ENCODE measurements at places on chromosomes 2 and 18.

- no peak overlapping the region for H3K4me3 ChIP-seq
- H3K27me3 ChIP-seq: no peaks in the 10 kb centered on the region
- H3K27ac ChIP-seq: no peak overlapping the region
- no peak for DNase-seq
- H3K4me1 ChIP-seq: peaks cover 5% of the 10 kb centered on the region
Measured at GRCh38 chr2:203798296-203799087, 69.1 kb upstream of the CTLA4 start.

DNA sequence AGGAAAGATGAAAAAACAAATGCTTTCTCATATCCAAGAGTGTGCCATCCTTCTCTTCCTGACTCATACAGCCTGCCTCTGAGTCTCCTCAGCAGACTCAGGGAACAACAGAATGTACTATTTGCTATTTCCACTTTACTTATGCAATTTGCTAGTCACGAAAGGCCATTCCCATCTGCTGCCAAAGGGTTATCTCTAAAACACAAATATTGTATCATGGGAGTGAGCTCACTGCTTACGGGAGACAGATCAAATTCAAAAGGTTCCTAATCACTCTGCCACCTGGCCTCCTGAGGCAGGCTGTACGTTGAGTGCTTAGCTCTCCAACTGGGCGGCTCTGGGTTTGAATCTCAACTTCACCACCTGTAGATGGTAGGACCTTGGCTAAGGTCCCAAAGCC is 92.0 kb downstream of the GAREM1 start:
- no peak overlapping the region for H3K27ac ChIP-seq
- H3K27me3 ChIP-seq: no peaks in the 10 kb centered on the region
- DNase-seq: no peak
- no peak overlapping the region for H3K4me3 ChIP-seq
- no peaks in the 10 kb centered on the region for H3K4me1 ChIP-seq

- no peak overlapping the region for H3K4me3 ChIP-seq
- H3K27ac ChIP-seq: no peak overlapping the region
- no peak for DNase-seq
Measured at GRCh38 chr2:219962801-219963200, 335.4 kb downstream of the SLC4A3 start.

- H3K36me3 ChIP-seq: no peaks in the 10 kb centered on the region
- no peak overlapping the region for H3K27ac ChIP-seq
- no peak overlapping the region for H3K4me3 ChIP-seq
- H3K27me3 ChIP-seq: peaks cover 32% of the 10 kb centered on the region
Measured at GRCh38 chr2:69131983-69132675, 119.2 kb downstream of the ANTXR1 start.

DNA sequence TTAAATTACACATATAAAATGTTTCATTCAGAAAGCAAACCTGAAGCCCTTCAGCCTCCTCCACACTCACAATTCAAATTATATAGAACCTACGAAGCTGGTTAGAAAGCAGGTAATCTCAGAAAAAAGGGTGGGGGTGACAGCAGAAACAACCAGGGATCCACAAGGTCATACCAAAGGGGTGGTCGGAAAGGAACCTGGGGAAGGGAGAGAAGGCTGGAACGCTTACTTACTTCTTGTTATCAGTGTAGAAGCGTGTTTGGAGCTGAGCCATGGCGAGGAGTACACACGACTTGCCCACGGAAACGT is 316 bp downstream of the WDR12 start:
- peaks cover 28% of the 10 kb centered on the region for H3K4me1 ChIP-seq
- peak overlapping the region; percentile 98 for H3K27ac ChIP-seq
- peak overlapping the region; percentile 97 for H3K4me3 ChIP-seq
- no peaks in the 10 kb centered on the region for H3K27me3 ChIP-seq
- peaks cover 13% of the 10 kb centered on the region for H3K36me3 ChIP-seq

DNA sequence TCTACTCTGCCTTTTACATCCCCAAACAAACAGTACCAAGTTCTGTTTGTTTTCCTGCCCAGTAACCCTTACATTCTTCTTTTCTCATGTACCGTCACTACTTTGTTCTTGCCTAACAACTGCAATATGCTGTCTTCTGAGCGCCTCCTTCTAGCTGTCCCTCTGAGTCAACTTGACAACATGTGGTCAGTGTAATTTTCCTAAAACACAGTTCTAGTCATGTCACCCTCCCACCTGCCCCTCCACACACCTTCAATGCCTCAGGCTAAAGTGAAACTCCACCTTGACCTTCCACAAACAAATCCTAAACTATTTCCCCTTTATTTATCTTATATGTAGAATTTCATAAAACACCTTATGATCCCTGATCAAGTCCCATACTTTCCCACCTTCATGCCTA is 124.6 kb upstream of the CD302 start:
- no peak overlapping the region for H3K27ac ChIP-seq
- peaks cover 8% of the 10 kb centered on the region for H3K4me1 ChIP-seq
- H3K27me3 ChIP-seq: peaks cover 38% of the 10 kb centered on the region
- no peak overlapping the region for H3K4me3 ChIP-seq

DNA sequence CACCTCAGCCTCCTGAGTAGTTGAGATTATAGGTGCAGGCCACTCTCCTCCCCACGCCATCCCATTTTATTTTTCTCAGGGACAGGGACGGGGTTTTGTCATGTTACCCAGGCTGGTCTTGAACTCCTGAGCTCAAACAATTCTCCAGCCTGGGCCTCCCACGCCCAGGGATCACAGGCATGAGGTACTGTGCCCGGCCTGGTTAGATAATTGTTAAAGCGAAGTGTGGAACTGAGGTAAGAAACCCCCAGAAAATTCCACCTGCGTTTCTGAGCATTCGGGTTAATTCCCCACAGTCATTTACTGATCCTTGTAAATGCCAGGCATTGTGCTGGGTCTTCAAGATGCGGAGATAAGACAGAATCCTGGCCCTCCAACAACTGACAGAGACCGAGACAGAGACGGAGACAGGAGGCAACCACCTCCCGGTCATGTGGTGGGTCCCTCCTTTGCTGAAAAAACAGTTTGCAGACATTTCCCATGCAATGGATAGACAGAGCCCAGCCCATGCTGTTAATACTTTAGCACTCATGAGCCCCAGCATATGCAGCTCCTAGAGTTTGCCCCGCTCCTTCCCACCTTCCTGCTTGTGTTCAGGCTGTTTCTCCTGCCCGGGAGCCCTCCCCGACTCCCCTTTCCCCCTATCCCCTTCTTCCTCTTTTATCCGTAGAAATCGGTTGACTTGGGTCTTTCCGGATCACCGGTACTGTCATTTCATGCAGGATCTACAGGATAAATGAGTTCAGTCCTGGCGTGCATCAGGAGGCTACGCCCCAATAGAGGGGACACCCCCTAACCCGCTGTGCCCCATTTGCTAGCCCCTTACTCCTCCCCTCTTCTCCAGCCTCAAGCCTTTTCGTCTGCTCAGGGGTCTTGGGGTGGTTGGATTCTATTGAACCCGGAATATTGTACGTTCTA is 1.6 kb upstream of the RHOB start:
- no peak overlapping the region for H3K27ac ChIP-seq
- H3K27me3 ChIP-seq: no peaks in the 10 kb centered on the region
- peaks cover 19% of the 10 kb centered on the region for H3K36me3 ChIP-seq
- H3K4me3 ChIP-seq: no peak overlapping the region
- peaks cover 6% of the 10 kb centered on the region for H3K4me1 ChIP-seq
- DNase-seq: no peak

DNA sequence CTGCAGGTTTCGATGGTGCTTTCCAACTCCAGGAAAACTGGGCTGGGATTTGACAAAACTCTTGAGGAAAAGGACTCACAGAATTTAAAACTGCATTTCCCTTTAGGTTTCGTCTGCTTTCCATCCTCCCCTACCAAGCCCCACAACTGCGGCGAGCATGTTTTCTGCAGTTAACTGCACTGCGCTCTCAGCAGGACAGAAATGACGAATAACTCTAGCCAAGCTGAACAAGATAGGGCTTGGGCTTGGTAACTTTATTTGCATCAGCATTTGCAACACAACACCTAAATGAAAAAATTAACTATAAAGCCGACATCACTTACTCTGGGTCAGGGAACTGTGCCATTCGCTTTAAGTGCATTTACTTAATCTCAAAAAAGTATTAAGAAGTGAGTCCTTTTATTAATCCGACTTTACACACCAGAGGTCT is 669 bp upstream of the PIKFYVE start:
- H3K27ac ChIP-seq: peak overlapping the region; percentile 96
- H3K36me3 ChIP-seq: peaks cover 11% of the 10 kb centered on the region
- H3K4me3 ChIP-seq: peak overlapping the region; percentile 97
- DNase-seq: peak; percentile 44
- H3K27me3 ChIP-seq: no peaks in the 10 kb centered on the region

GRCh38 chr2:46818819-46819218 is 96.8 kb downstream of the MCFD2 start:
- no peaks in the 10 kb centered on the region for H3K36me3 ChIP-seq
- H3K4me3 ChIP-seq: no peak overlapping the region
- no peaks in the 10 kb centered on the region for H3K4me1 ChIP-seq
- peaks cover 78% of the 10 kb centered on the region for H3K27me3 ChIP-seq

Data from effector memory CD8-positive, alpha-beta T cell (primary cell).